ENCODE measurements at places on chromosomes 2 and 18.

DNA sequence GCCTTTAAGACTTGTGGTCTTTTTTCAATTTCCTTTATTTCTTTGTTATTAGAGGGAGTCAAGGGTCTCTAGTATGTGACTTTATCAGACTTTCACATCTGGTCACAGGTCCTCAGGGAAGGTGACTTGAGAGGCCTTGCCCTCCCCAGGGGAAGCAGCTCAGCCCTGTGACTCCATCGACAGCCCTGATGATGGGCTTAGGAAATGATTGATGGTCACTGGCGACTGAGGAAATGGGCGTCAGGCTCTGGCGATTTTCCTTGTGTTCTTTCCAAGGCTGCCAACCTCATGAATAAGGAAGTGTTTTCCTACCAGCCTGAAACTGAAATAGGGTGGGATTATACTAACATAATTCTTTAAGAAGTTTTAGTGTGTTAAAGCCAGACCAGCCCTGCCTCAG lies 21.1 kb downstream of the SERPINE2 start:
- DNase-seq: no peak

DNA sequence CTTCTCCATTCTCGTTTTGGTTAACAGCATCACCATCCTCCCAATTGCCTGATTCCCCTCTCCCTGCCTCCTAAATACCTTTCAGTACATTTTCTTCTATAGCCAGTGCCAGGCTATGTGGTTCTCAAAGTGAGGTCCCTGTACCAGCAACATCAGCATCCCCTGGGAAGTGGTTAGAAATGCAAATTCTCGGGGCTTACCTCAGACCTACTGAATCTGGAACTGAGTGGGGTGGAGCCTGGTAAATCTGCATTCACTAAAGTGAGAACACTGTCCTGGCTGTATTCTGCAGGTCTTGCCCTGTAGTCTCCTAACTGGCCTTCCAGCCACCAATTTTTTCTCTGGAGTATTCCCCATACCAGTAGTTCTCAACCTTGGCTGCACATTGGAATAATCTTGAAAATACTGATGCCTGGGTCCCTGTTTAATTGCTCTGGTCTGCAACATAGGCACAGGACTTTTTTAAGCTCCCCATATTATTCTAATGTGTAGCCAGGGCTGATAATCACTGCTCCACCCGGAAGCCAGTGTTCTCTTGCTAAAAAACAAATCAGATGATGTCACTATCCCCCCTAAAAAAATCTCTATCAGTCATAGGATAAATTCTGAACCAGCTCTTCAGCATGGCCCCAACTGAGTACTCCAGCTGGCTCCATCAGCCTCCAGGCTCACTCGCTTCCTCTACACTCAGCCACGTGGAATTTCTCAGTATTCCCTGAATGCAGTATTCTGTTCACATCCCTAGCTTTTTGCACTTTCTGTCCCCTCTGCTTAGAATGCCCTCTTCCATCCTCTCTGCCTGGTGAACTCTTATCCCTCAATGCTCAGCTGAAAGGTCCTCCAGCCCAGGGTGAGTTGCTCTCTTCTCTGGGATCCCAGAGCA lies 98.4 kb downstream of the CDK15 start:
- no peak for DNase-seq

DNA sequence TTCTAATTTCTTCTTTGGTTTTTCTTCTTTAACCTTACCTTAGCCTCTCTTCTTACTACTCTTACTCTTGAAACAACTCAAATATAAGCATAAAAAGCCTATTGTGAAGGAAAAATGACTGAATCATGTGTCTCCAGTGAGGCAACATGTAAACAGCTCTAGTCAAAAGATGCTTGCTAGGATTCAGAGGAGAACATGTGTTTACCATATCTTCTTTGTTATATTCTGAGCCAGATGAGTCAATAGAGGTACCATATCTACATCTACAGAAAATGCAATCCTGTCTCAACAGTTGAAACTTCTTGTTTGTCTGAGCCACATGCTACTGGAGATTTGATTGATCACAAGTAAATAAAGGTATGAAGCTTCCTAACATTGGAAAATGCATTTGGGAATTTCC lies 15.9 kb upstream of the FIGN start:
- no peak for DNase-seq

DNA sequence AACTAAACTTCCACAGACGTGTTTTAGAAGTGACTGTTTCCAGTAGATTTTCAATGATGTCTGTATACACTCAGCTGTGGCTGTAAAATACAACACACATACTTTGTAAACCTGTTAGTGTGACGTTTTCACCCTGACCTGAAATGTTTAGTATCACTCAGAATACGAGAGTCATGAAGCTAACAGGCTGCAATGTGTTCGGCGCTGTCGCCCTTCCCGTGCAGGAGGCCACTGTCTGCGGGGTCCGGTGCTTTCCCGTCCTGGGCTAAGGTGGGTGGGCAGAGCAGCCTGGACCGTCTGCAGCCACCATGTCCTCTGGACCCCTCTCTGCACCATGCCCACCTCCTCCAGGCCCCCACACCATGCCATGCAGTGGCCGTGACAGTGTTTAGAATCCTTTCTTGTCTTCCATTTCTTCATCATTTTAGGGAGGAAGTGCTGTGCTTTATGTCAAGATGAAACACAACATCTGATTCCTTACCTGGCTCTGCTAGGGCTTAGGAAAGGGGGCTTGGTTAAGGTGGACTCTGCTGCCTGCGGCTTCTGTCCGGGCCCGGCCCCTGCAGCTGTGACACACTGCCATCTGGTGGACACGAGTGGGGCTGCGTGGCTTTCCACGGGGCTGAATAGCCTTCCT lies 53.8 kb upstream of the RBM44 start:
- peak; percentile 68 for DNase-seq

GRCh38 chr2:30445266-30445821 lies 1.7 kb upstream of the LCLAT1 start:
- no peak for DNase-seq

GRCh38 chr18:9838144-9838877 lies 47.5 kb upstream of the TXNDC2 start:
- DNase-seq: peak; percentile 60

DNA sequence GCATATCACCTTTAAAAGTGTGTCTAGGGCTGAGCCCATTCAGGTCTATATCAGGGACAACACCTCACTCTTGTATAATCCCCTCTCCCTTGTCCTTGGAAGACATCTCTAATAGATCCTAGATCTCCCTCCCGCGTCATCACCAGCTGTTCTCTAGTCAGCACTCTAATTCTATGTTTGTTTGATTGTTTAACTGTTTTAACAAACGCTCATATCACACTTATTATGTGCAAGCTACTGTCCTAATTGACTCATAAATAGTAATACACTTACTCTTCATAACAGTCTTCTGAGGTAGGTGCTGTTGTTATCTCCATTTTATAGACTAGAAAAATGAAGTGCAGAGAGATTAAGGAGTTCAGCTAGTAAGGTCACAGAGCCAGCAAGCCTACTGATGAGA lies 1.6 kb upstream of the ERMN start:
- DNase-seq: peak; percentile 16

GRCh38 chr2:111966241-111966640 lies 67.8 kb downstream of the MERTK start:
- no peak for DNase-seq

- no peak for DNase-seq
Measured at GRCh38 chr2:26892922-26893524, 45.1 kb downstream of the DPYSL5 start.

GRCh38 chr18:2827061-2827460 lies 19.7 kb upstream of the EMILIN2 start:
- peak; percentile 51 for DNase-seq

- DNase-seq: no peak
Measured at GRCh38 chr2:232492236-232492848, 4.7 kb upstream of the ECEL1 start.

GRCh38 chr2:241507430-241508239 lies 749 bp downstream of the STK25 start:
- DNase-seq: peak; percentile 27
